Common myeloid progenitor, CD34-positive (primary cell): ENCODE measurements at places on chromosomes 1 and 21.

DNA sequence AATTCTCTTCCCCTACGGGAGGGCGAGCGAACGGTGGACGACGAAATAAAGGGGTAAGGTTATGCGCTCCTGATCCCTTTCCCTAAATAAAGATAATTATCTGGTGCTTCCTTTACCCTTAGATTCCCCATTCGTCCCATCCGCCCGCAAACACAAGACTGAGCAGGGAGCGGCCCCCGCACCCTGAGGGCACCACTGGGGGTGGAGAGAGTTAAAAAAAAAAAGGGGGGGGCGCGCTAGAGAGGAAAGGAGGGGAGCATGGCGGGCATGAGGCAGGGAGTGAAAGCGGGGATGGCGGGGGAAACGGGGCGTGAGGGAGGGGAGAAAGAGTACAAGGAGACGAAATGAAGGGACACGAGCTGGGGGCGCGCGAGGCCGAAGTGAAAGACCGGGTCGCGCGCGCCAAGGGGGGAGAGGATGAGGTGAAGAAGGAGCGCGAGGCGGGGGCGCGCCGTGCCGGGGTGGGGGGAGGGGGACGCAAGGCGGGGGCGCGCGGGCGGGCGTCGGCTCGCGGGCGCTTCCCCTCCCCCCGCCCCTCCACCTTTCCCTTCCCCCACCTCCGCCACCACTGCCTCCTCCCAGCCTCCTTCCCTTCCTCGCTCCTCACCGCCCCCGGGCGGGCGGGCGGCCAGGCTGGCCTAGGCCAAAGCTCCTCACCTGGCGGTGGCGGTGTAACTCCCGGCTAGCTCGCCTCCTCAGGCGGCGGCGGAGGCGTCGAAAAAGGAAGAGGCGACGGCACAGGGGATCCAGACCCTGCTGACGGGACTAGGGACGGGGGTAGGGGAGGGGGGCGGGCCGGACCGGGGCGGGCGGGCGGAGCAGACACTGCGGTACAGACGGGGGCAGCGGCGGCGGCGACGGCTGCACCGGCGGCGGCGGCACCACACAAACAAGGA lies 448 bp downstream of the GATAD2B start:
- DNase-seq = no peak

DNA sequence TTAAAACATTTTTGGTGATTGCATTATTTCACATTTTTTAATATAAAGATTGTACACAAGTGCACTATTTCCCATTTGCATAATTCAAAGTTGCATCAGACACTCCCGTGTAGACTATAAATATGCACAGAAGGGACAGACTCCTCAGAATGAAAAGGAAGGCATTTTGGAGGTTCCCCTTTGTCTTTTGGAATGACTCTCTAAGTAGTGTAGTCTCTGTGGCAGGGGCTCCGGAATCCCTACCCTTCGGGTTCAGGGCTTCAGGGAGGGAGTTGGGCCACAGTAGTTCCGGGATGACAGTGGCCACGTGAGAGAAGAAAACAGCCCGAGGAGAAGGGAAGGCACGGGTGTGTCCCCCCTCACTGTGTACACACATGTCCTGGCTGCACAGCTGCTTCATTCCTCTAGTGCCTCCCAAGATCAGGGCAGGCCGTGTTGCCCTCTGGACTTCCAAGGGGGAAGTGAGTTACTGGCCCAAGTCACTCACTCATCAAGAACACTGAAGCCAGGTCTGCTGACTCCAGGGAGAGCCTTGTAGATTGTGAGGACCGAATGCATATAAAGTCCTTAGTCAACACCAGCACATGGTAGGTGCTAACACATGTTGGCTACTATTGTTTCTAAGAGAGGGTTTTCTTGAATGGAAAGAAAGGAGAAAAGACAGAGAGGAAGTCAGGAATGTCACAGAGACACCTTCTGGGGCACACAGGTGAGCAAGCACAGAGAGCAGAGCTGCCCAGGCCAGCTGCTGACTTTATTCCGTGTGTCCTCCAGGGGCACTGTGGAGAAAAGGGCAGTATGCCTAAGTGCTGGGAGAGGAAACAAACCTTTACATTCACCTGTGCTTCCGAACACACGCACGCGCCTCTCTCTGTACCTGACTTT lies 39.8 kb downstream of the LHX4 start:
- DNase-seq = no peak

DNA sequence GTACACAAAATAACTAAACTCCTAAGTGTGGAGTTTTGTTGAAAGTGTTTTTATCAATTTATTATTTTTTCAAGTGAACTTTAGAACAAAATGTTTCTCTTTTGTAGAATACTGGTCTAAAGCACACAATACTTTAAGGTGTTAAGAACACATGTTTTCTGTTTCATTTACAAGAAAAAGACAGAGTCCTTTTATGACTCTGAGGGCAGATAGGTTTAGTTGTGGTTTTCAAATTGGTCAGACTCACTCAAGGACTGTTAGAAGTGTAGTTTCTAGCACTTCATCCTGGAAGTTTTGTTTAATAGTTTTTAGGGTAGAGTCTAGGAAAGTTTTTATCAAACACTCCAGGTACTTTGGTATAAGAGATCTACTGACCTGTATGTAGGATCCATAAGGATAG lies 376.5 kb downstream of the LRRIQ3 start:
- no peak for DNase-seq

GRCh38 chr1:232835166-232835565 lies 29.9 kb downstream of the MAP10 start:
- no peak for DNase-seq

DNA sequence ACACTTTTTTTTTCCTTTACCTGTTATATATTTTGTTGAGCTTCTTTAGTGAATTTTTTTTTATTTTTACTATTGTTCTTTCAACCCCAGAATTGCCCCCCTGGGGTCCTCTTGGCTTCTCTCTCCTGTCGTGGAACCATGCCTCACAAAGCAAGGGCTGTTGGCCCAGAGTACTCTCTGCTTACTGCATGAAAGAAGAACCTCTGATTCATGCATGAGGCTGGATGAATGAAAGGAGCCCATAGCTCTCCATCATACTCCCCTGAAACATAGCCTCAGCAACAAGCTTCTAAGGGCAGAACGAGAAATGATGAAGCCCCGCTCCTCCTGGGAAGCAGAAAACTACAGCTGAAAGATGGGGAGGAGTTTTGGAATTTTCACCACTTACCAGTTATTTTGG lies 1441.0 kb downstream of the BRINP3 start:
- no peak for DNase-seq

DNA sequence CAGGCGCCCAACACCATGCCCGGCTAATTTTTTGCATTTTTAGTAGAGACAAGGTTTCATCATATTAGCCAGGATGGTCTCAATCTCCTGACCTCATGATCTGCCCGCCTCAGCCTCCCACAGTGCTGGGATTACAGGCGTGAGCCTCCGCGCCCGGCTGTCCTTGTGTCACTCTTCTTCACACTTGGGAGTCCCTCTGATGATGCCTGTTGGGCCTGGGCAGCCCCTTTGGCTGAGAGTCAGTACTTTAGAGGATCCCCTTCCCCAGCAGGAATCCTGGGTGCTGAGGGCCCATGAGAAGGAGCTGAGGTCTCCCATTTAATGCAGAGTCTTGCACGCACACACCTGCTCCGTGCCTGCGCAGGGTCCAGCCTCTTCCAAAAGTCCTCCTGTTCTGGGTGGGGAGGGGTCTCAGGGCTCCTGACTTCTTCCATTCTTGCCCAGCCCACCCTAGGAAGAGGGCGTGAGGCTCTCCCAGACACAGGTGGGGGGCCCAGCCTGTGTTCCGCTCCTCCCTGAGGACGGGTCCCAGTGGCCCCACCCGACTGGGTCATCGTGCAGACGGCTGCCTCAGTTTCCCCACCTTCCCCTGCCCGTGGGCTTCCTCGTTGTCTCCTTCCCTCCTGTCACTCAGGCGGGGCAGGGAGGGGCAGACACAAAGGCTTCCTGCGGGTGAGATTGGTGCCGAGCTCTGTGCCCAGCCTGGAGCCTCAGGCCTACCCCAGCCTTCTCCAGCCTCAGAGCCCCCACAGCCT lies 3.9 kb downstream of the TTLL10 start:
- DNase-seq = no peak
